Fibroblast of skin of abdomen (primary cell): ENCODE measurements at places on chromosomes 5 and 9.

DNA sequence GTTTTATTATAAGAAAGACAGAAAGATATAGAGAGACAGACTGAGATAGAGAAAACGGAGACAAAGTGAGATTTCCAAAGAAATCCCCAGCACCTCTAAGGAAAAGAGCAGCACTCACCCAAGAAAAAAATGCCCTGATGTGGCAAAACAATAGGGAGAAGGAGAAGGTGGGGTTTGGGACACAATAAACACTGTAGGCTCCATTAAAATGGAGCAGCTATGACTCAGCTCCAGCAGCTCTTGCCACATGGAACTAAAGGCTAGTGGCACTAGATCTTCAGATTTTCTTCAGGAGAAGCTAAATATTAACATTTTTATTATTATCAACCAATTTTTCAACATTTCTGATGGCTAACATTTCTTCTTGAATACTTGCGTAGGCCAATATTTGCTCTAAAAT, 321.8 kb downstream of the TRIM32 start:
- no peak for DNase-seq

GRCh38 chr9:90810691-90811090, 9.1 kb downstream of the SYK start:
- DNase-seq: no peak

DNA sequence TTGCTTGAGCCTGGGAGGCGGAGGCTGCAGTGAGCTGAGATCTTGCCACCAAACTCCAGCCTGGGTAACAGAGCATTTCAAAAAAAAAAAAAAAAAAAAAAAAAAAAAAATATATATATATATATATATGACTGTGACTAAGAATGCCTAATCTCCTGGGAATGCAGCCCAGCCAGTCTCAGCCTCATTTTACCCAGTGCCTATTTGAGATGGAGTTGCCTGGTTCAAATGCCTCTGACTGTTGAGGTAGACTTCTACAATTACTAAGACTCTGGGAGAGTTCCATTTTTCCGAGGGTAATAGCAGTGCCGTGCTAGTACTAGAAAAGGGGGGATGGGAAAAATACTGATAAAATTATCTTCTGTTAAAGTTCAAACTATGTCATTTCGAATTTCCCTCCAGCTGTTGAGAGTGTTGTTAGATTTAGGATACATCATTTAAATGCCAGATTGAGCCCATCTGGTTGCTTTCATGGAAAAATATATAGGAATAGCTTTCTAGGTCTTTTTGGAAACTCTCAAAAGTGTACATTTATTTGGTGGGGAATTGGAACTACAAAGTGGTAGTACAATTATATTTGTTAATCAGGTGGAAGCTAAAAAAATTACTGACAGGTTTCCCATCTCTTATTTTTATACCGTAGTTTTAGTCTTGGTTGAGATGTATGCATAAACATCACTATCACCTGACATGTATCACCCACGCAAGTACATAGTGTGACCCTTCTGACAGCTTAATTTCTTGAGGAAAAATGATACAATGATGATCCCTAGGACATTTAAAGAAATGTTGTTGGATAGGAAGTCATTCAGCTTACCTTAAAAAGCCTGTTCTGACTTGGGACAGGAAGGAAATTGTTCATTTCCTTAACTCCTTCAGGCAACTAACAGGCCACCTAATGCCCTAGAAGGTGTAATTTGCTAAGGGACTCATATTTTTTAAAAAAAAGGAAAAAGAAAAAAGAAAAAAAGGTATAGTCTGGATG, 214.9 kb downstream of the ADAMTSL1 start:
- DNase-seq: peak; percentile 57

- no peak for DNase-seq
Measured at GRCh38 chr5:1417586-1418225, 27.5 kb downstream of the SLC6A3 start.

GRCh38 chr5:5276430-5276829, 136.3 kb downstream of the ADAMTS16 start:
- no peak for DNase-seq

DNA sequence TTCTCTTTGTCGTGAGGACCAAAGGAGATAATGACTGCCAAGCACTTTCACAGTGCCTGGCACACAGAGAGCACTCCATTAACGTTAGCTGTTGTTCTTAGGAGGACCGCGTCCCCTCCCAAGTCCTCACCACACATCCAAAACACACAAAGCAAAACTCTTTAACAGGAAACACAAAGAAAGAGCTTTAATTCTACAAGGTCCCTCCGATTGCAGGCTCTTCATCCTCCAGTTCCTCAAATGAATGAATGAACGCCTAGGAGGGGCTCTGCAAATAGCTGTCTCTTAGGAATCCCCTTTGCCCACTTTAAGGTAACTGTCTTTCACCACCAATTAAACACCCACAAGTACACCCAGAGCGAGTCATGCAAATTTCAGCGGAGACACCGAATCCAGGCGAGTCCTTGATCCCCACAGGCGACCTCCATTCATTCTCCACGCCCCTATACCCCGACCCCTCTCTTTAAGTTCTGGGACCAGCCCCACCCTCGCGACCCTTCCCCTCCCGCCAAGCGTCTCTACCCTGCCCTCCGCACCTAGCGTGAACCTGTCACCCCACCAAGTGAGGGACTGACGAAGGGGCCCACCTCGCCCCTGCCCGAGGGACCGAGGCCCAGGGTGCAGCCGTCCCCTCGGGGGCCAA, 644 bp downstream of the TSC1 start:
- no peak for DNase-seq

DNA sequence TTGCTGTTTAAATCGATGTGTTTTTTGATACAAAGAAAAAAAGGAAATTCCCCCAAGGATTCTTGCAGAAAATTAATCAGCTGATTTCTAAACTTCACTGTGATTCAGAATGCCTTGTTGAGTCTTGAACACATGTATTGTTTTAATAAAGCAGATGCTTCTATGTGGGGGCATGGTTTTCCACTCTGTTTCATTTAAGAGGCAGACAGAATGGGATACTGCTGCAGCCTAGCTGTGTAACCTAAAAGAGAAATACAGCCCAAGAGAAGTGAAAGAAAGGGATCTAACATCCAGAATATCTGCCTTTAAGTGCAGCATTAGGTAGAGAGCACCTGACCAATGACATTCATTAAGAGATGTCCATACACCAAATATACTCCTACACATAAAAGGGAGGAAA, 365.1 kb upstream of the CCNH start:
- no peak for DNase-seq

- no peak for DNase-seq
Measured at GRCh38 chr9:134375011-134375390, 48.7 kb downstream of the RXRA start.

- DNase-seq: no peak
Measured at GRCh38 chr9:130268521-130269211, 3.1 kb downstream of the HMCN2 start.

GRCh38 chr9:116555119-116555518, 132.0 kb upstream of the TRIM32 start:
- DNase-seq: no peak

DNA sequence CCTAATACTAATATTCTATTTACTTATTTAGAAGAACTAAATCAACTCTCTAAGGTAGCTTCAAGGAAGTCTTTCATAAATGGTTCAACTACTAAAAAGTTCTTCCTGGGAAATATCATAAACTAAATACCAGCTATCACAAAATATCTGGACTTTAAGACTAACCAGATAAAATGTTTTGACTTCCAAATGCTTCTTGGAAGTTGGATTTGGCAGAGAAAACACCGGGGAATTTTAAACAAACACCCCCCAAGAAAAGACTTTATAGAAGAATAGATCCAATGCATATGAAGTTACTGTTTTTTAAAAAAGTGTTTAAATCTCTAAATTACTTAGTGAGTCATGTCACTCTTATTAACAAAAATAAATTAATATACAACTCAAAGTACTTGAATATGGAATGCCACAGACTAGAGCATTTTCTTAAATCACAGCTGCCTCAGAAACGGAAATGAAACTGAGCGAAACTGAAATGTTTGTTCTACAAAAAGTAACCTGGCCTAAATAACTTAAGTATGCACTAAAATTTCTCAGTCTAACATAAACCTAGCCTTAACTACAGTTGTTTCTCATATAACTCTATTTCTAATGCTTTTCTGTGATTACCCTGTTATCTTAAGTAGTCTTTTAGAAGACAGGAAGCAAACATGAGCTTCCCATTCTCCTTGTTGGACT, 6.8 kb downstream of the ABCA1 start:
- no peak for DNase-seq

DNA sequence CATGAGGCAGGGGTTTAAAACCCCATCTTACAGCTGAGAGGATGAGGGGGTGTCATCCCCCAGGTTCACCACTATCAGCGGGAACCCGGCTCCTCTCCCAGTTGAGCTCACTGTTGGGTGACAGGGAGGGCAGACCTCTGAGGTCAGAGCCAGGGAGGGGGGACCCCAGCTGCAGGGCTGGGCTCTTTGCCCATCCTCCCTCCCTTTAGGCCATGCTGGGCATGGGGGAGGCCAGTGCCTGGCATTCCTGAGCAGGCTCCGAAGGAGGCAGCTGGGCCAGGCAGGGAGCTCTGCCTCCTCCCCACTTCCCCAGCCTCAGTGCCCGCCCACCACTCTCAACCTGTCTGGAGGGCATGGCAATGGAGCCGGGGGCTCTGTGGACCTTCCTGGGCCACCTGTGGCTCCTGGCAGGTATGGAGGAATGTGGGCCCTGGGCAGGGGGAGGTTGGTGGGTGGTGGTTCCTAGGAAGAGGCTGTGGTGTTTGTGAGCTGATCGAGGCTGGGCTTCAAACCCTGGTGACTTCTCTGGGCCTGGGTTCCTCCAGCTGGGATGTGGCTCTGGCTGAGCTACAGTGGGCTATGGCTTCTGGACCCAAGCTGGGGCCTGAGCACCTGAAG, 12.6 kb downstream of the CRB2 start:
- no peak for DNase-seq

DNA sequence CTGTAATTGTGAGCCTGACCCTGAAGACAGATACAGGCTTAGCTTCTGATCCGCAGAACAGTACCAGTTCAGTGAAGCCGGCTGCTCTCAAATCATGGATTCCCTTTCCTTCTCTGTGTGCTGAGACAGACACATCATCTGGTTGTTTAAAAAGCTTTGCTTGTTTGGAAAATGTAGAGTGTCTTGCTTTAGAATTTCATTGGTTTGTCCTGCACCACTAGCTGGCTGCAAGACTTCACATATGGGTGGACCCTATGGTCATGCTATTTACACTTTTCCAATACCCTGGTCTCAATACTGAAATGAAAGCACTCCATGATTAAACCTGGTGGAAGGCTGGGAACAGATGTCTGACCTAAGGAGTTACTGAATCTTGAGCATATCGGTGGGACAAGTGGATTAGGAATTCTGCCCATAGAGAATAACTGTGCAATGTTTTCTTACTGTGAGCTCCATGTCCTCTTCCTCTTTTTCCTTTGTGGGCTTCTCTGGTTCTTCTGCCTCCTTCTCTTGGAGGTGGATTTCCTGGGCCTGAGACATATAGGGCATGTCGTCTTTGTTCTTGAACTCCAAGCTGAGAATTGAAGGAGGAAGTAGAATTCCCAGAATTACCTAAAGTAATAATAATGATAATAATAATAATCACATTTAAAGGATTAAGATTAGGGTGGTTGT, 201.1 kb upstream of the KLF9 start:
- DNase-seq: no peak

DNA sequence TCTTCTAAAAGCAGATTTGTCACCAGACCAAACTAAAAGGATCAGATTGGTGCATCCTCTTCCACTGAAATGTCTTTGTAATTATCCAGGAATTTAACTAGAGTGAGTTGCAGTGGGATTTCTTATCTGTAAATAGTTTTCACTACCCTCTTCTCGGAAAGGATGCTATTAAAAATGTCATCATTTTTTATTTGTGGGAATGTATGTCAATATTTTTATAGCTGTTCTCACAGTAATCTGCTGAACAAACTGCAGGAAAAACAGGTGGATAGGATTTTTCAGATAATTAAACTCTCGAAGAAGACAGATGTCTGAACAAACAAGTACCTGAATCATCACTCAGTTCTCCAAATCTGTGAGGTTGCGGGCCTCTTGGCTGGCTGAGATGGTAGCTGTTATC, 62.7 kb downstream of the RAB14 start:
- DNase-seq: no peak

DNA sequence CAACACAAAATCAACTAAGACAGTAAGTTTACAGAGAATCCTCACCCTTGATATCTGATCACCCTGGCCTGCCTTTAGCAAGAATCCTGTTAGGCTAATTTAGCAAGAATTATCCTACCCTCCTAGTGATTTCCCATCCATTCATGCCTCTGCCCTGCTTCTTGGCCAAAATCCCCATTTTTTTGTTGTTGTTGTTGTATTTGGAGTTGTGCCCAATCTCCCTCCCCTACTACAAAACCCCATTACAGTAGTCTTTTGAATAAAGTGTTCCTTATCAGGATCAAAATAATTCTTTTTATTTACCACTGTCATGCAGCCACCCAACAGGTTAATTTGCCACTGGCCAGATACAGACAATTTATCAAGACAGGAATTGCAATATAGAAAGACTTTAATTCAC, 58.5 kb upstream of the CLINT1 start:
- DNase-seq: no peak

DNA sequence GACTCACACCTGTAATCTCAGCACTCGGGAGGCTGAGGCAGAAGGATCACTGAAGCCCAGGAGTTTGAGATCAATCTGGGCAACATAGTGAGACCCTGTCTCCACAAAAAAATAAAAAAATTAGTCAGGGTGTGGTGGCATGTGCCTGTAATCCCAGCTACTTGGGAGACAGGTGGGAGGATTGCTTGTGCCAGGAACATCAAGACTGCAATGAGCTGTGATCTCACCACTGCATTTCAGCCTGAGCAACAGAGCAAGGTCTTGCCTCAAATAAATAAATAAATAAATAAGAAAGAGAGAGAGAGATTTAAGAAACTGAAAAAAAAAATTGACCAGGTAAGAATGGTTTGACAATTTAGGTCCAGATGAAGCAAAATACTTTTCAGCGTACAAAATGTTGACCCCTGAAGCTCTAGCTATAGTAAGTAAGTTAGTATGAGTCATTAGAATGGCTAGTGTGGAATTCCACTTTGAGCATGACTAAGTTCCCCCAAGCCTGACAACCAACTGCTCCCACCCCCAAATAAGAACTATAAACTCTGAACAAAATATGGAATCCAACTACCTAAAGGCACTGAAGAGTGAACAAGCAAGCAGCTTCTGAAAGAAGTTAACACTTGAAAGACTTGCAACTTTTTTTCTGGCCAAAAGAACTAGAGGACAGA, 217.8 kb upstream of the TLE4 start:
- DNase-seq: peak; percentile 82

- DNase-seq: no peak
Measured at GRCh38 chr9:92095236-92095635, 20.0 kb downstream of the SPTLC1 start.

GRCh38 chr9:38066197-38066913, 2.7 kb downstream of the SHB start:
- DNase-seq: no peak

GRCh38 chr9:131609099-131609830, 63.9 kb downstream of the PRRT1B start:
- peak; percentile 70 for DNase-seq
